K562 (cell line): ENCODE measurements at places on chromosomes 4 and X.

- no peak for DNase-seq
These were observed 1018.0 kb upstream of the HS3ST1 start for GRCh38 chr4:12446657-12447185.

DNA sequence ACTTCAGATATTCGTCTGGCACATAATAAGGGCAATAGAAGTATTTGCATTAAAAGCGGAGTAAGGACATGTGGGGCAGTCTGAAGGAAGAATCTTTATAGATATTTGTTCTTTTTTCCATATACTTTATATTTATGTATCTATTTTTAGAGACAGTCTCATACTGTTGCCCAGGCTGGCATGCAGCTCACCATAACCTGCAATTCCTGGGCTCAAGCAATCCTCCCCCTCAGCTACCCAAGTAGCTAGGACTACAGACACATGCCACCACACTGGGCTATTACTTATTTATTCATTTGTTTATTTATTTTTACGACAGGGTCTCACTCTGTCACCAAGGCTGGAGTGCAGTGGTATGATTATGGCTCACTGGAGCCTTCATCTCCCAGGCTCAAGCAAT is 16.7 kb upstream of the MRPL1 start:
- DNase-seq: no peak

DNA sequence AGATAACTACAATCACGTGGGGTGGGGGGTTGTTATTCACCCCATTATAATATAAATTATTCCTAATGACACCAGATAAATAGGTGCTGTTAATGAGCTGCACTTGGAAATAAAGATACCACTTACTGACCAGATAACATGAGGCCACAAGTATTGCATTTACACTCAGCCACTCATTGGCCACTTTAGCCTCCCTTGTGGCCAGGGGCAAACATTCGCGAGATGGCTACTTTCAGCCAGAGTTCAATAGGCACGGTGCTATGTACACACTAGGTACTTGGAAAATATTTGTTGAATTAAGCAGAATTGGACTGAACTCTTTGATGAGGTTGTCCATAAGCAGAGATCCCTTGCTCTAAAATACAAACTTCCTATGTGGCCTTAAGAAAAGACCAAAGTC is 713.7 kb upstream of the TENM3 start:
- DNase-seq: no peak

DNA sequence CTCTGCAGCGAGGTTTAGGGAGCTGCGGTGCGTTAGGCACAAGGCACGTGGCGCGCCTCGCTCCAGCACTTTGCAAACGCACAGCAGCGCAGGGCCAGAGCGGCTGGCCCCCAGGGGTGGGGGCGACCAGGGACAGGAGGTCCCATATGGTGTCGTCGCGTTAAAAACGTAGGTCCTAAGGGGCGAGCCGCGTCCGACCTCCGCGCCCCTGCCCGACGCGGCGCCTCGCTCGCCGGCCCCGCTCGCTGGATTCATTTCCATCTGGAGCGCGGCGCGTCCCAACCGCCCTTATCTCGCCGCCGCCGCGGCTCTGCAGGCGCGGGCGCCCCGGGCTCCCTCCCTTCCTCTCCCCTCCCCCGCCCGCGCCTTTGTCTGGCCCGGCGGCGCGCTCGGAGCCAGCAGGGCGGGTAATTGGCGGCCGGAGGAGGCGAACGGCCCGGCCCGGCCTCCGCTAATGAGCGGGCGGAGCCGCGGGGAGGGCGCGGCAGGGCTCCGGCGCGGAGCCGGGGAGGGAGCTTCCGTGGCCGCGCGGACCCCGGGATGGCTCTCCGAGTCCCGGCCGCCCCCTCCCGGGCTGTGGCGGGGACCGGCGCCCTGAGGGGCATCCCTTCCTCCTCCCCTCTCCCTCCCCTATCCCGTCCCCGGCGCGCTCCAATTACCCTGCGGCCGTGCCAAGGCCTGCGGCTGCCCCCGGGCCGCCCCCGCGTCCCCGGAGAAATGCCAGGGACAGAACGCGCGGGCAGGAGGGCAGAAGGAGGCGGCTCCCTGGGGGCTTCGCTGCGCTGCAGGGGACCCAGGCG is 409.0 kb downstream of the BCOR start:
- DNase-seq: peak; percentile 76

DNA sequence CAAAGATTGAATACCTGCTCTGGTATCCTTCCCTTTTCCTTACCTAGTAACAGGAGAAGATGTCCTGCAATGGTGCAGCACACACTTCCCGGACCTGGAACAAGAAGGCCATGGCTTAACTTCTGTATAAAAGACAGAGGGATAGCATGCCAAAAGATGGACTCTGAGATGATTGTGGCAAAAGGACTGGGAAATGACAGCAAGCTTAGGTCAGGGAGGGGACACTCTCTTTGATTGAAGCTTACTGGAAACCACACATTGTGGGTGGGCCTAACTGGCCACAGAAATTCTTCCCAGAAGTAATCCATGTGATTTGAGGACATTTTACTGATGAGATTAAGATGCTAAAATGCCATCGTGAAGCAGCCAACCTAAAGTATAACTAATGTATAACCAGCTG is 71.0 kb upstream of the OTUD4 start:
- DNase-seq: no peak

DNA sequence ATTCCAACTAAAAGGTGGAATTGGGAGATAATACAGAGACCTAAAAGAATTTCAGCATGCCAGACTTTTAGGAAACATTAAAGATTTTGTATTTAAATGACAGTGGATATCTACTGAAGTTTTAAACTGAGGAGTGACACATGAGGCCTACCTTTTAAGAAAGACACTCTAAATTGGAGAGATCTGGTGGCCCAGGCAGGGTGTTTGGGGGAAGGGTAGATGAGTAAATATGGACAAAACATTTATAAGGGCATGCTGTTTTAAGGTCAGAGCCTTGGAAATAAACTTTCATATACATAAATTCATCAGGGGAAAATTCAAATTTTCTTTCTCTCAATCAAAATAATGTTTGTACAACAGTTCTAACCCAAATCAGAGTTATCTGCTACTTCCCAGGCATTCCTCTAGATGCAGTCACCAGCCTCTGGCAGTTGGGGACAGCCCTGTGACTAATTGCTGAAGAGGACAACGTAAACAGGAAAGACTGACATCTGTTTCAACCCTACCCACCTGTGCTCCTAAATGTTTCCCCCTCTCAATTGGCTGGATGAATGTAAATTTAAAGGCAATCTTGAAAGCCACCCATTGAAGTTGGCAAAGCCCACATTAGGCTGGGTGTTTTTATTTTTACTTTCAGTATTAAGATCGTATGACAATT is 1646.9 kb upstream of the ADGRL3 start:
- no peak for DNase-seq

DNA sequence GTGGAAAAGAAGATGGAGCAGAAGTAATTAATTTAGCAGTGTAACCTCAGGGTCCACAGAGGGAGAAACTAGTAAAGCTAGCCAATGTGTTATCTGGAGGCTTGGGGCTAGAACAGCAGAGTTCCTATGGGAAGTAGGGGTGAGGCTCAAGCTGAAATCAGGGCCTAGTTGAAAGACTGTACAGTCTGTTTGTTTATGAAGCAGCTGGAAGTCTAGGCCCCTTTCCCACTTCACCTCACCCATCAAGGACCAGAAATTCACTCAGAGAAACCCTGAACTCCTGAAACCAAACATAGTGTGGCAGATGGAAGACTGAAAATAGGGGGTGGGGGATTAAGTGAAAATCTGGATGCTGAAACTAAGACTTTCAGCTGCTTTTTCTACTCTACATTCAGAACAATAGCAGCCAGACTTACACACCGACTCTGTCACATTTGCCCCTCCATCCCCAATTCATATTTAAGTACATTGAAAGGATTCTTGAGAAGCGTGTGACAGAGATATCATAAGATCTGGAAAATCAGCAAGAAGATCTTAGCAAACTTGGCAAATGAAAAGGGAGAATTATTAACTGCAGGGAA is 32.6 kb upstream of the FAM241A start:
- DNase-seq: no peak

GRCh38 chrX:24117258-24117657 is 32.3 kb upstream of the ZFX start:
- no peak for DNase-seq

- DNase-seq: no peak
These were observed 447.8 kb downstream of the FAT4 start for GRCh38 chr4:125762537-125762936.

DNA sequence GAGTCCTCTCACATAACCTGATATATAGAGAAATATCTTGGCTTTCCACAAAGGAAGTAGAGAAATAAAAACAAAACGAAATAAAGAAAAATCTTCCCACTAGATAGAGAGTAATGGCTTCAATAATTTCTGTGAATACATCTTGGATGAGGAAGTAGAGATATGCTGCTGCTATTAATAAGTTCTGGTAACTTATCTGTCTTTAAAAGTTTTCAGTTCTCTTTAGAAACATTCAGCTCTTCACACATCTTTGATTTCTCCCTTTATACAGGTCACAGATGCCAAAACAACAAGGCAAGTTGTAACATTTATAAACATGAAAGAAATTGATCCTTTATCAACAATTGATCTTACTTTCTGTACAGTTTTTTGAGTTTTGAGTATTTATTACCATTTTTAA is 615.8 kb downstream of the TRAM1L1 start:
- no peak for DNase-seq

GRCh38 chr4:85147481-85148076 is 181.1 kb upstream of the WDFY3 start:
- DNase-seq: peak; percentile 22

- no peak for DNase-seq
These were observed 9.7 kb downstream of the SERTM2 start for GRCh38 chrX:111521169-111521568.

DNA sequence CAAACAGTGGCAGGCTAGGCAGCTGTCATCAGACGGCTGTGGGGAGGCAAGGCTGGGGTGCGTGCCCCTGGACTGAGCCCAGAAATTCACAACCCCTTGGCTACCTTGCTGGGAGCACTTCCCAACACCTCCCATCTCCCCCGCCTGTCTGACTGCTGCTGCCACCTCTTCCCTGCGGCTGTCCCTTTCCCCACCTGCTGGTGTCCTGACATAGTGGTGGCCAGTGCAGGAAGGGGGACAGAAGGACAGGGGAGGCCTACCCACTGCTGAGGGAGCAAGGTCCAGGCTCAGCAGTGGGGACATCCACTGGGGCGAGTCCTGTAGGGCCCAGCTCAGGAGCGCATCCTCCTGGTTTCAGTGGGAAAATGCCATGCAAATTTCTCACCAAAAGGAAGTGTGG is 3.4 kb downstream of the ABCD1 start:
- no peak for DNase-seq

DNA sequence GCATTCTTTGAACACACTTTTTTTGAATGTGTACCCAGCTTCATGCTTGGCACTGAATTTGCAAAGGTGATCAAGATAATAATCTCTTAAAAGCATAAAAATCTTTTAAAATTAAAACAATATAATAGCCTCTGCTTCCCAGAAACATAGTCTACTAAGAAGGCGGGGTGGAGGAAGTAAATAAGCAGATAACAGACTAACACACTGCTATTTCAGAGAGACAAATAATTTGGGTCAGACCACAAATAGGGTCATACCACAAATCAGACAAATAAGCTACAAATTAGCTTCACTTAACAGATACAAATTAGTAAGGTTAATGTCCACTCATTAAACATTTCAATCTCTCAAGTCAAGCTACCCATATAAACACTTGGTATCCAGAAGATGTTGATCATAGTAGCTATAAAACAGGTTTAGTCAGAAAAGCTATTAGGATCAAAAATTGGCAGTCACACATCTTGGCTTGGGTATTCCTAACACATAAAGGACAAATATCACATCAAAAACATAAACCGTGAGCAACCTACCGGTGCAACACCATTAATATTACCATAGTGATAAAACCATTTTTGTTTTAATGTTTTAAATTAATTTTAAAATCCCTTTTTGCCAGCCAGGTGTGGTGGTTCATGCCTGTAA is 47.3 kb downstream of the PPP3CA start:
- DNase-seq: no peak

DNA sequence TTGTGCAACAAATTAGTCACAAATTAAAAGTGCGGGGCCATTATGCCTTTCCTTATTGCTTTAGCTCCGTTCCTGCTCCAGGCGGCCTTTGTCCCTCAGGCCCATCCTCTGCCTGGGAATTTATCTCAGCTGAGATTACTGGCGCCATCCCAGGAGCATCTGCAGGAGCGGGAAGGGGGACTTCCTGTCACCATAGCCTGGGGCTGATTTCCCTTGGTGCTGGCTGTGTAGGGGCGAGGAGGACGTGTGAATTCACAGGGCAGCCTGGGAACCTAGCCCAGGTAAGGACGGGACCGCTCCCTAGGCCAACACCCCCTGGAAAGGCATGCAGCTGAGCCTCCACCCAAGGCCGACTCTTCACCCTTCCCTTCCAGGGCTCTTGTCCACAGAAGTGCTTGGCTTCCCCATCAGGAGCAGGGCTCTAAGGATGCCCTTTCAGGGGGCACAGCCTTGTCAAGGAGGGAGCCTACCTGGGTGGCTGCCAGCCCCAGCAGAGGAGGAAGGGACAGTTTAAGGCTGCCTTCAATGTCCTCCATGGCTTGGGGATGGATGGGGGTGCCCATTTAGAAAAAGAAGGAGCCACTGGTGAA is 72.6 kb upstream of the NKX1-1 start:
- no peak for DNase-seq

DNA sequence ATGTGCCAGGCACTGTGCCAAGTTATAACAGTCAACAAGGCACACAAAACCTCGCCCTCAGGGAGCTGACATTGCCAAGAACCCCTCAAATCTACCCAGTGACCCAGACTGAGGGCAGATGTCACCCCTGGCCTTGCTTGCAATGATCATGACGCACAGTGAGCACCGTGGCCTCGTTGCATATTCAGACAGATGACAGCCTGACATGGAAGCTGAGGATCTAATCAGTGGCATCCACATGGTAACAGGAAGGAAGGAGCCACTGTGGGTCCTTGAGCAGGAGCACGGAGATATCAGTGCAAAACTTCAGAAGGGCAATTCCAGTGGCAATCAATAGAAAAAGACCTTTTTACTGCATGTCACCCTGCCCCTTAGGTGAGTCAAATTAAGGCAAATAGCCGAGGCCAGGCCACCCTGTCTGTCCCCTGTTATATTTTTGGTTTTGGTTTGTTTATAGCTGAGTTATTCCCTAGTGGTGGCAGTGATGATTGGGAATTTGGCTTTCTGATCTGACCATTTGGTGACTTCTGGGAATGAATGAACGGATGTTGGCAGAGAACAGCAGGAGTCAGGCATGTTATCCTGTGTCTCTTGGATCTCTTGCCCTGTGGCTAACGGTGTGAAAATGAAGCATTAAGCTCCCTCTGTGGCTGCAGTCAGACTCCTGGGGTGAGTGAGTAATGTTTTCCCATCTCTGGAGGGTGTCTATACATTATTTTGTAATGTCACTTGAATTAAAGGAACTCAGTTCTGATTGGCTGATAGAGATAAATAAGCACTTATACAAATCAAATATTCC is 20.4 kb downstream of the WDR13 start:
- peak; percentile 41 for DNase-seq

- DNase-seq: no peak
These were observed 9.9 kb downstream of the HMX1 start for GRCh38 chr4:8861576-8862295.

GRCh38 chrX:318068-318738 is 393 bp downstream of the GTPBP6 start:
- peak; percentile 98 for DNase-seq

GRCh38 chr4:78379991-78380729 is 171.4 kb upstream of the ANXA3 start:
- no peak for DNase-seq

GRCh38 chrX:1341545-1342184 is 5.1 kb downstream of the IL3RA start:
- no peak for DNase-seq
